ENCODE measurements at places on chromosomes 13 and 19.

- DNase-seq: no peak
Measured at GRCh38 chr19:28862238-28862637, 350.7 kb downstream of the UQCRFS1 start.

- DNase-seq: no peak
Measured at GRCh38 chr13:114088234-114088633, 44.2 kb downstream of the RASA3 start.

DNA sequence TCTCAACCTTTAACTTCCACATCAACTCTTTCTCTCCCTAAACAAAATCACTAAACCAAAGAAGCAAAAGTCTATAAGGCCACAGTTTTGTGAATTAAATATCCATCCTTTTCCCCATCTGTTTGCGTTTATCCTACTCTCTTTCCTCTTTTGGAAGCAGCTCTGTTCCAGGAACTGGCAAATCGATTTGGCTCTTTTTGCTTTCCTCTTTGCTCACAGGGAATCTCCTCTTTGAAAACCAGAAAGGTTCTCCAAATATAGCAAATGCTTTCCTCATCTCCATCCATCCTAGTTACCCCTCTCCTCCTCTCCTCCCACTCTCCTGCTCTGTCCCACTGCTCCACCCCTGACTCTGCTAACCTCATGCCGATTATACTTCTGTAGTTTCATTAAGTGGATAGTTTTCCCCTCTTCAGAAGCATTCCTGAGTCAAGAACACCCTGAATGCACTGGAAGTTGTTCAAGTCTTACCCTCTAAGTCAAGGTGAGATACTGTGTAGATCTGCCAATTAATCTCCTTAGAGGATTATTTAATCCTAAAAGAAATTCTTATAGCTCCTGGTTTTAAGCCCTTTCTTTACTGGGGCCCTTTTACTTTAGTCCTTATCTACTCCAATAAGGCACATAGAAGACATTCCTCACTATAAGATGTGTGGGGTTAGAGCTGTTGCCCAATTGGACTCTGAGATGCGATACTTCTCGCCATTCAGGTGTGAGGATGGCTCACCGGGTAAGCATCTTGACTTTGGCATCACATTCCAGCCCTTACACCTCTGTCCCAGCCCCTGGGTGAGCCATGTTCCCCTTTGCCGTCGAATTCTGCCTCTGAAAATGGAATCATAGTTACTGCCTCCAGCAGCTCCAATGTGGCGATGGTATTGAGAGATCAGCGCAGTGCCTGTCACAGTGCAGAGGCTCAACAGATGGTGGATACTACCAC, 67.6 kb downstream of the COL4A2 start:
- DNase-seq: no peak

- DNase-seq: no peak
Measured at GRCh38 chr19:44615863-44616247, 2.5 kb downstream of the IGSF23 start.

- DNase-seq: peak; percentile 96
Measured at GRCh38 chr13:30132623-30133553, 174.5 kb downstream of the KATNAL1 start.

DNA sequence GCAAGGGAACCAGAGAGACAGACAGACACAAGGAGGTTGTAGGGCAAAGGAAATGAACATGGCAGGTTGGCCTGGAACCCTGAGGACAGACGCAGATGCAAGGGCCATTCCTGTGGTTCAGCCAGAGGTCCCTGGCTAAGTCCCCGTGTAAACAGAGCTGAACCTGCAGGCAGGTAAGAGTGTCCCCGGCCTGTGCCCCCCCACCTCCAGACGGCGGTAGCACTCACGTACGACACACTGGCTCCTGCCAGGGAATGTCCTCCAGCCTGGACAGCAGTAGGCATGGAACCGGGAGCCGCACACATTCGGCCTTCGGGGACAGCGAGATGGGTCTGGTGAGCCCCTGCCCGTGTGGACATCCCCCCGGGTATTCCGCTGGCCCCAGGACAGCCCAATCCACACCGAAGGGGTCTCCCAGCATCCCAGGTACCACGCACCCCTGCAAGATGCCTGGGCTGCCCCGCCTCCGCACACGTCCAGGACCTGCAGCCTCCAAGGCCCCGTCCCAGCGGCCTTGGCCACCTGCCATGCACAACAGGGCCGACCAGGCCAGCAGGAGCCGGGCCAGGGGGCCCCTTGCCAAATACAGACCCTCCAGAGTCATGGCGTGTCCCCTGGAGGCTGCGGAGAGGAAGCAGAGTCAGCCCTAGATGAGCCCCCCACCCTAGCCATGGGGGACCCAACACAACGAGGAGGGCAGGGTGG, 2.4 kb downstream of the FBN3 start:
- DNase-seq: no peak

DNA sequence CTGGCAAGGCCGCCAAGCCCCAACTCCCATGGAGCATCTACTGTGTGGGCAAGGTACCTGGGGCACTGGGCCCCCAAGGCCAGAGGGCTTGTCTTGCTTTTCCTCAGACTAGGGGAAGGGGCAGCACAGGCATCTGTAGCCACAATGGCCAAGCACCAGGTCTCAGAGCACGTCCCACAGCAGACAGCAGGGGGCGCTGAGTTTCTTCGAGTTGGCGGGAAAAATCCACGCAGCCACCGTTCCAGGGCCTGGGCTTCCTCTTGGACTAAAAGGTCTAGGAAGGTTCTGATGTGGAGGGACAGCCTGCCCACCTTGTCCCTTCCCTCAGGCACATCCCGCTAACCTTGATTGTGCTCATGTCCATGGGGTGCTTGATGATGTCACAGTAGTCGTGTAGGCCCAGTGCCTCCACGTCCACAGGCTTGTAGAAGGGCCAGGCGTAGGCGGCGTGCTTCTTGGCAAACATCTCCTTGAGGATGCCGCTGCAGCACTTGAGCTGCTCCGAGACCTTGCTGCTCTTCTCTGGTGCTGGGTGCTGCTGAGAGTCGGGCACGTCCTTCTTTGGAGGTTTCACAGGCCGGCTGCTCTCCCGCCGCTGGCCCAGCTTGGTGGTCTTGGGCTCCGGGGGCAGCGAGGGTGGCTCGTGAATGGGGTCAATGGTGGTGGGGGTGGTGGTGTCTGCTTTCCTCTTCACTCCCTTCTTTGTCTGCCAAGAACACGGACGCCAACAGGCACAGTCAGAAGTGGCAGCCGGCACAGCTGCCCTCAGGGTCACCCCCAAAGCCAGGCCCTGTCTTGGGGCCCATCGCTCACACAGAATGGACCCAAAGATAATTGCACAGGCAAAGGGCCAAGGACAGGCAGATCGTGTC, 32.0 kb upstream of the EPHX3 start:
- no peak for DNase-seq

GRCh38 chr13:46679369-46680120, 117.4 kb downstream of the ESD start:
- no peak for DNase-seq

DNA sequence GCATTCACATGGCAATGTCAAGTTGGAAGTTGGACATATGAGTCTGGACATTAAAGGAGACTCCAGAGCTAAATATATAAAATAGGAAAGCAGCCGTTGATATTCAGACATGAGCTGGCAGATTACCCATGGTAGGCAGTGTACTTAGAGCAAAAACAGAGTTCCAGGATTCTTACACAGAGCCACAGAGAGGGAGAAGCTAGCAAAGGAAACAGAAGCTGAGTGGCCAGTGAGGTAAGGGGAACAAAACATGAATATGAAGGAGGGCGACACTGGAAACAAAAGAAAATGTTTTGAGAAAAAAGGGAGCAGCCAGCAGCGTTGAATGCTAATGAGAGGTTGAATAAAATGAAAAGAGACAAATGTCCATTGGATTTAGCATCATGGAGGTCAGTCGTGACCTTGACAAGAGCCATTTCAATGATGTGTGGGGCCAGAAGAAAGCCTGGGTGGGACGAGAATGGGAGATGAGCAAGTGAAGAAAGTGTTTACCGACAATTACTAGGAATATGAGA, 198.4 kb downstream of the POU4F1 start:
- no peak for DNase-seq

DNA sequence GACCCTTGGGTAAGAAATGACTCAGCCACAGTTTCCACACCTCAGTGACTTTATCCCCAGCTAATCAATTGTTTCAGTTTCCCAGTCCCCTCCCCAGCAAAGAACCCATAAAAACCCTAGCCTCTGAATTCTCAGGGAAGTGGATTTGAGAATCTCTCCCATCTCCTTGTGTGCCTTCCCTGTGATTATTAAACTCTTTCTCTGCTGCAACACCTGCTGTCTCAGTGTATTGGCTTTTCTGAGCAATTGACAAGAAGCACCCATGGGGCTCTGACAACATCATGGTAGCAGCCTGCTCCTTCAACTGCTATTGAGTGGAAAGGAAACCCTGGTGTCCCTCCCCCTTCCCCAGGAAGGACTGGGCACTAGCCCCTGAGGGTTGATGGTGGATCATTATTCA, 73.7 kb downstream of the UQCRFS1 start:
- no peak for DNase-seq

DNA sequence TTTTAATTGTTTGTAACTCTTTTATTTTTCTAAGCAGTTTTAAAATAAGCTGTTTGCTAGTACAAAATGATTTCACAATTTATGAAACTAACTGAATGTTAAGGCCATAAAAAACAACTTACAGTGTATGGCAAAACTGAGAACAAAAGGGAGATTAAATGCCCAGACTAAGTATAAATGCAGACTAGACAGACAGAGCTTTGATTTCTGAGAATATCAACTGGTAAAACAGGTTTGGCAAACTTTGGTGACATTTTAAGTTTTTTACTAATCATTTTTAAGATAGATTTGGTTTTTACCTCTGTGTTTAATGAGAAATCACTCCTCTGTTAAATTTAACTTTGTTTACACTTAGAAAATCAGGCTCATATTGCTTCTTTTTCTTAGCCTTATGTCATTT, 127.5 kb upstream of the KLF5 start:
- DNase-seq: no peak

DNA sequence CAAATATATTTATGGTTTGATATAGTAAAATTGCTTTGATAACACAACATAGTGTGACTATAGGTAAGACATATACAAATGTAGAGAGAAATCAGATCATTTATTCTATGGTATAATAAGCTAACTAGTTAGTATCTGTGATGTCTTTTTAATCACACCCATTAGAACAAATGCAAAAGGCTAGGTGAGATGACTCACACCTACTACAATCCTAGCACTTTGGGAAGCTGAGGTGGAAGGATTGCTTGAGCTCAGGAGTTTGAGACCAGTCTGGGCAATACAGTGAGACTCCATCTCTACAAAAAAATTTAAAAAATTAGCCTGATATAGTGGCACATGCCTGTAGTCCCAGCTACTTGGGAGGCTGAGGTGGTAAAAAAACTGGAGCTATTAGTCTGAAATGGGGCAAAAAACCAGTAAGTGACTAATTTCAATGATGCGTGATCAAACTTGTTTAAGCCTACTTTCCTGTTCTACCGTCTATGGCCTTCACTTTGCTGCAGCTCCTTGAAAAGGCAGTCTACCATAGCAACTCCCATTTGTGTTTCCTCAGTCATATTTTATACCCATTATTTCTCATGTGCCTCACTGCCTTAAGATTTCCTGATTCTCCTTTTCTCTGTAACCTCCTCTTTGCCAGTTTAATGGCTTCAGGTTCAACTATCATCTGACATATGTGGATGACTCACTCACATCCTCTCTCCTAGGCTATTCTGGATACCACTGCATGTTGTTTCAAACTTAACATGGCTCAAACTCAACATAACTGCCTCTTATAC, 12.5 kb downstream of the ALG5 start:
- DNase-seq: no peak

DNA sequence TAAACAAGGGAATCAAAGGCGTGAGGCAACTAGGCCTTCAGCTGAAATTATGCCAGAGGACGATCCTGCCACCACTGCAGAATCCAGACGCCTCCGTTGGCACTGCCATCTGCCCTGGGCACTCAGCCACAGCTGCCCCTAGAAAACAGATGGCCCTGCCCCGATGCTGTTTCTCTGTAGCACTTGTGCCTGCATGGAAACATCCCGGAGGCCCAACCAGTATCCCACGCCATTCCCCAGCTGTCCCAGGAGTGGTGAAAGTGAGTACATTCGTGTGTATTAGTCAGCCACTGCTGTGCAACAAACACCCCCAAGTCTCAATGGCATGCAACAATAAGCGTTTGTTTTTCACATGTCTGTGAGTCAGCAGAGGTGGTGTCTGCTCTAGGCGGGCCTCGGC, 8.9 kb upstream of the CRTC1 start:
- no peak for DNase-seq

- DNase-seq: no peak
Measured at GRCh38 chr13:89891416-89891815, 1456.1 kb upstream of the MIR17HG start.

DNA sequence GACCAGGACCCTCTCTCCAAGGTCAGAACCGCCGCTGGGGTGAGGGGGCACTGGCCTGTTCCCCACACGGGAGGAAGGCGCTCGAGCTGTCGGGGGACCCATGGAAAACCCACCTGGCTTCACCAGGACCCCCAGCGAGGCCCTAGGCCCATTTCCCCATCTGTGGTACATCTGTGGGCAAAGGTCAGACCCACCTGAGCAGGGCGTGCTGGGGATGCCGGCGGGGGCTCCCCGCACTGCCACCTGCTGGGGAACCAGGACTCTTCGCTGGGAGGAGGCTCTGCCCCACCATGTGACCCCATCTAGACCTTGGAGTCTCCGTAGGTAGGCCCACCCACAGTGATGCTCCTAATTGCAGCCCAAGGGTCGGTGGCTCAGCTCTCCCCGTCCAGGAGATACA, 511 bp downstream of the WDR88 start:
- DNase-seq: no peak

- DNase-seq: no peak
Measured at GRCh38 chr13:38180126-38180525, 169.5 kb upstream of the UFM1 start.

DNA sequence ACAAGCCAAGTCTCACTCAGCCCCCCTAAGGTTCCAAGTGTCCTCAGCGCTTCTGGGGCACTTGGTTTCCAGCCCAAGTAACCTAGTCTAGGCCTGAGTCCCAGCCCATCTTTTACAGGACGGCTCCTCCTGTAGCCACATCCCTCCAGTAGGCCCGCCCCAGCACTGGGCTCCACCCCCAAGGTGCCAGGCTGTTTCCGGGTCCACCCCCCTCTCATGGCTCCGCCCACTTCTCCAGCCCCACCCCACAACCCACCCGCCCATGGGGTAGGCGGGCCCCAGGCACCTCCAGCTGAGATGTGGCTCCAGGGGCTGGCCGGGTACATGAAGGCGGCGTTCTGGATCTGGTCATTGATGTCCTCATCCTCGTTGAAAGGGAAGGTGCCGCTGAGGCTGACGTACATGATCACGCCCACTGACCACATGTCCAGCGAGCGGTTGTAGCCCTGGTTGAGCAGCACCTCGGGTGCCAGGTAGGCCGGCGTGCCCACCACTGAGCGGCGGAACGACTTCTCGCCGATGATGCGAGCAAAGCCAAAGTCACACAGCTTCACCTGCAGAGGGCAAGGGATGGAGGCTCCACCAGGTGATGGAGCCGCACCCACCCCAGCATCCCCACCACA, 17.2 kb upstream of the DACT3 start:
- no peak for DNase-seq

DNA sequence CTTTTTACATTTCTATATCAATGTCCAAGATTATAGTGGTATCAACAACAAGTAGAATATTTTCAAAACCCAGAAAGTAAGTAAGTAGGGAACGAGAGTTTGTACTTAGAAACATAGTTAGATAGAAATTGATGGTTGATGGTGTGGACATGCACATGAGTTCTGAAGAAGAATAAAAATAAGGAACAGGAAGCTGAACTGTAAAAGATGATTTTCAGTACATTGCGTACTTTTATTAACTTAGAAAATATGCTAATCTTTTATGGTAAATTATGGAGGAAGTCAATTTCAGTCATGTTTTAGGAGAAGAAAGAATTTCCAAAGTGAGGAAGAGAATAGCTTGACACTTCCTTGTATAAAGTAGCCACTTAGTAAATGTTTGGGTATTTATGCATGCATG, 12.3 kb upstream of the GPR18 start:
- DNase-seq: no peak

GRCh38 chr19:48274173-48274572, 4.3 kb downstream of the ZNF114 start:
- no peak for DNase-seq

All from vagina (tissue), 2 donors.